ENCODE measurements at places on chromosomes 1 and 21.

DNA sequence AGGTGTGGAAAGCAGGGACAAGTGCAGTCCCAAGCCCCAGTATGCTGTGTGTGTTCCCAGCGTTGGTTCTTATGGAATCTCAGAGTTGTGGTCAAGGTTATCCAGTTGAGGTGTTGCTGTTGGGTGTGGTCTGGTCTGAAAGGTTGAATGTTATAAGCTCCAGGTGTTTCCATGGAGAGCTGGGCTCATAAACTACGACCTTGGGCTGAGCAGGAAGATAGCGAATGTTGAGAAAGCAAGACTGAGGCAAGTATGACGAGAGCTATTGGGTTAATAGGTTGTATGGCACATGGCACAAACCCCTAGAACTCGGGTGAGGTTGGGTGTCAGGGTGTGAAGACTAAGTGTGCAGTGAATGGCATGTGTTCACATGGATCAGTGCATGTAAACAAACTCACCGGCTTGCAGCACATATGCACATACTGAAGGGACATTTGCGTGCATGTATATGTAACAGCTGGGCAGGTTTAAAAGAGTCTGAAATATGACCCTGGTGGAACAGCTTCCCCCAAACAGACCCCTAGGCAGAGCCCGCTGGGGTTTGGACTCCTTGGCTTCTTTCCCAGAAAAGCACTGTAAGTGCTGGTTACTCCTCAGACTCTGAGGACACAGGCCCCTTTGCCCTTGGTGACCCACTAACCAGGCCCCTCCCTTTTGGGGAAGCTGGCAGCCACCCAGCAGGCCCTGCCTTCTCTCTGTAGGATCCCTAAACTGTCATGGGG, 117.5 kb downstream of the NAV1 start:
- DNase-seq = no peak

GRCh38 chr1:157137408-157138219, 581 bp downstream of the ETV3 start:
- no peak for DNase-seq

DNA sequence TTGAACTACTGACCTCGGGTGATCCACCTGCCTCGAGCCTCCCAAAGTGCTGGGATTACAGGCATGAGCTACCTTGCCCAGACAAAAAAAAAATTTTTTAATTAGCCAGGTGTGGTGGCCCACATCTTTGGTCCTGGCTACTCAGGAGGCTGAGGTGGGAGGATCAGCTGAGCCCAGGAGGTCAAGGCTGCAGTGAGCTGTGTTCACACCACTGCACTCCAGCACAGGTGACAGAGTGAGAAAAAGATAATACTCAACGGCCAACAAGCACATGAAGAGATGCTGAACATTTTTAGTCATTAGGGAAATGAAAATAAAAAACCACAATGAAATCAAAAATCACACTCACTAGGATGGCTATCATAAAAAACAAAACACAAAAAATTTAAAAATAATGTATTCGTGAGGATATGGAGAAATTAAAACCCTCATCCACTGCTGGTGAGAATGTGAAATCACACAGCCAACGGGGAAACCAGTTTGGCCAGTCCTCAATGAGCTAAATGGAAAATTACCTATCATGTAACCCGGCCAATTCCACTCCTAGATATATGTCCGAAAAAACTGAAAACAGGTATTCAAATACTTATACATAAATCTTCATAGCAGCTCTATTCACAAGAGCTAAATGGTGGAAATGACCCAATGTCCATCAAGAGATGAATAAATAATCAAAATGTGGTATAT, 41.2 kb downstream of the ENAH start:
- no peak for DNase-seq

- no peak for DNase-seq
Measured at GRCh38 chr1:85584264-85584781, 3.8 kb downstream of the CCN1 start.

DNA sequence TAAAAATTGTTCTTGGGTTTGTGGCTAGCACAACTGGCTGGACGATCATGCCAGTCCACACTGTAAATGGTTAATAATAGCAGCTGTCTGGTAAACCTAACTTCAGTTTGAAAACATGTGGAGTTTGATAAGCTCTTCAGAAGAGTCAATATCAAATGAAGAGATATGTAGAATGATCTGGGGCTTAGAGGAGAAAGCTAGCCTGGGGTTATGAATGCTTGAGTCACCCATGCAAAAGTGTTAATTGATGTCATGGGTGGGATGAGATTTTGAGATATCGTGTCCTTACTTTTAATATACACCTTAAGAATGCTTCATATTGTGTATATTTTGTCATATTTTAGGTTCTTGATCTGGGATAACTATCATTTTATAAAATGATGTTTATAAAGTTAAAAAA, 554.7 kb upstream of the ZRANB2 start:
- no peak for DNase-seq

DNA sequence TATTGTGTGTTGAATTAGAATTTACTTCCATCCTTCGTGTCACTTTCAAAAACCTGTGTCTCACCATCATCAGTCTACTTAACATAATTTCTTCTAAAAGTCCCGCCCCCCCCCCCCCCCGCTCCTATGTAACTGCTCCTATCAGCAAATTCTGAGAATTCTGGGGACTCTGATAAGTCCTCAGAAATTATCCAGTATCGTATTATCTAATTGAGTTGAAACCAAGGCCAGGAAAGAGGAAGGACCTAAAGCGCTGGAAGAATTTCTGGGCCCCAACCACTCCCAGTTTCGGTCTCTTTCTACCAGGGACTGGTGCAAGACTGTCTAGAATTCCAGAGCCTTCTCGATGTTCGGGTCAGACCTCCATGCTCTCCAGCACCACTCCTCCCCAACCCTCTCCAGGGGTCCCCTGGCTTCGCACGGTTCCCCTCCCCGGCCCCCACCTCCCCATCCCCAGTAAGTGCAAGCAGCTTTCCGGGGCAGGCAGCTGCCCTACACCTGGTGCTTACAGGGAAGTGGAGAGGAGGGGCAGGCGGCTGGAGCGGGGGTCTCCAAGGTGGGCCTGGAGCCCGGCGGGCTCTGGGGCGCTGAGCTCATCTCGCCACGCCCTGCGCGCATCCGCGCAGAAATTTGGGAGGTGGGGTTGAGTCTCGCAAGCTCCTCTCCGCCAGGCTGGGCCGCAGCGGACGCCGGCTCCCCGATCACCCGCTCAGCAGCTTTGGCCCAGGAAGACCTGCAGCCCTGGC, 16.0 kb upstream of the ZNF496 start:
- no peak for DNase-seq

DNA sequence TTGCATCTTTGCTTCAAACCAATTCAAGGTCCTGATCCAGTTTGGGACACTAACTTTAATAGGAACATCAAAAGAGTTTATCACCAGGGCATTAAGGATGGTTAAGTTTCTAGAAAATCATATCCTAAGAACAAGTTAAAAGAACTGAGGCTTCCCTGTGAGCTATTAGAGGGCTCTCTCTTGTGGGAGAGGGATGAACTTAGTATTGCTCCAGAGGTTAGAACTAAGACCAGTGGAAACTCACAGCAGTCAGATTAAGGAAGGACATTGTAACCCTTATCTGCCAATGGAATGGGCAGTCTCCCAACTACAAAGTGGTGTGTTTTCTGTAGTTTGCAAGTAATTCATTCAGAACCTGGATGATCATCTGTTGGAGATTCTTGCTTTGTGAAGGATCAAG, 36.8 kb downstream of the UBE2U start:
- DNase-seq = no peak

DNA sequence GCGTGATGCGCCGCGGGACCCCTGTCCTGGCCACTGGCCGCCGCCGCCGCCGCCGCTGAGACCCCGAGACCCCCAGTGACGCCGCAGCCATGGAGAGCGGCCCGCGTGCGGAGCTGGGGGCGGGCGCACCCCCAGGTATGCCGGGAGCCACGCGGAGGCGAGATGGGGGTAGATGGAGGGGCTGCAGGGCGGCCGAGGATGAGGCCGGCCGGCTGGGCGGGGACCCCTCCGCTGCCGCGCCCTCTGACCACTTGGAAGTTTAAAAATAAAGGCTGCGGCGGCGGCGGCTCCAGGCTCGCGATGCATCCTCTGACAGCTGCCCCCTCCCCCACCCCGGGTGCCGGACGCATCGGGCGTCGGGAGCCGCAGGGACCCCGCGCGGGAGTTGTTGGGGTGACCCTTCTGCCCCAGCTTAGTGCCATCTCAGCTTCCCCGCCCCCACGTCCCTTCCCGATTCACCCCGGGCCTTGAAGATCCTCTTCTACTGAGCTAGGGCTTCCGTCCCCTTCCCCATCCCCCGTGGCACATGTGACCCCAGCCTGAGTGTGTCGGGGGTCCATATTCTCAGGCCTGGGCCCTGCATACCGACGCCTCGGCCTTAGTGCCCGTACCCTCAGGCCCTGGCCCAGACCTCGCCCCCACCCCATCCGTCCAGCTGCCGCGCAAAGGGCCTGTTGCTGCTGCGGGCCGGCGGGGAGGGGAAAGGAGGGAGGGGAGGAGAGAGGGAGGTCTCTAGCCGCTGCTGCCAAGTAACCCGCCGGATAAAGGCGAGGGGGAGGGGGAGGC, 562 bp downstream of the MAP7D1 start:
- DNase-seq = peak; percentile 73

- DNase-seq = no peak
Measured at GRCh38 chr1:82969340-82969739, 1029.6 kb downstream of the TTLL7 start.

DNA sequence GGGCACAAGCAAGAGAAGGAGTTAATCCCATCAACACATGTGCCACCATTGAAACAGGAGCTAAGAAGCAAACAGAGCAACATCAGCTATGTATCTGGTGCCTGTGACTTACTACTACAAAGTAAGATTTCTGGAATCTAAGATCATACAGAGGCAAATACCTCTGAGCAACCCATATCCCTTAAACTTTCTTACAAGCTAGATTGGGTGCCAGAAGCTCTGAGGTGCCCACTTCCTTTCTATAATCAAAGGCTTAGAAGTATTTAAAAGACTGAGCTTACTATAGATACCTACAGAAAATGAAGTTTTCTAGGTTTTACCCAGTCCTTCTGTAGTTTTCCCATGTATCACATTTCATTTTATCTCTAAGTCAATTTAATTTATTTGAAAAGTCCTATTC, 44.4 kb upstream of the ADAM30 start:
- no peak for DNase-seq

DNA sequence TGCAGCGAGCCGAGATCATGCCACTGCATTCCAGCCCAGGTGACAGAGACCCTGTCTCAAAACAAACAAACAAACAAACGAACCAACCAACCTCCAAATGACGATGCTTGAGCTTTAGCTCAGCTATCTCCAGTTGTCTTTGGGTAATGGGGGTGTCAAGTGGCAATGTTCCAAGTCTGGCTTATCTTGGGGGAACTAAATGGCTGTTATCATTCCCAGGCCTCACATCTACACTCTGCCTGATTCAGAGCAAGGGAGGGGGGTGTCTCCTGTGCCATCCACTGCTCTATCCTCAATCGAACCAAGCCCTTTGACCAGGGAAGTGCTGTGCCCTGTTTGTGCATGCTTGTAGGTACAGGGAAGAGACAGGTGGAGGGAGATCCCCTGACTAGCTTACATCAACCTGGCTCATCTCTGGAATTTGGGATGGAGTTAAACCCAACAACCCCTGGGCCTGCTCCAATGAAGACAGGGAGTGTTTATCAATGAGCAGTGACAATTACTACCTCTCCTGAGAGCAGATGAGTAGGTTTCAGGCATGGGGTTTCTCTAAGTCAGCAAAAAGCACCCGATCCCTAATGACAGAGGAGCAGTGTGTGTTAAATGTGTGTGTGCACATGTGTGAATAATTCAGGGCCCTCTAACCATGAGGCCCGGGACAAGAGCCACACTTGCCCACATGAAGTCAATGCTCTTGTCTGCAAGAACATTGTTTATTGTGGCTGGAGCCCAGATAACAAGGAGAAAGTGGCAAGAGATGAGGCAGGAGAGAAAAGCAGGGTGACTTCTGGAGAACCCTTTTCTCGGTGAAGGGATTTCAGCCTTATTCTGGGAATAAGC, 20.3 kb upstream of the IL6R start:
- DNase-seq = no peak

DNA sequence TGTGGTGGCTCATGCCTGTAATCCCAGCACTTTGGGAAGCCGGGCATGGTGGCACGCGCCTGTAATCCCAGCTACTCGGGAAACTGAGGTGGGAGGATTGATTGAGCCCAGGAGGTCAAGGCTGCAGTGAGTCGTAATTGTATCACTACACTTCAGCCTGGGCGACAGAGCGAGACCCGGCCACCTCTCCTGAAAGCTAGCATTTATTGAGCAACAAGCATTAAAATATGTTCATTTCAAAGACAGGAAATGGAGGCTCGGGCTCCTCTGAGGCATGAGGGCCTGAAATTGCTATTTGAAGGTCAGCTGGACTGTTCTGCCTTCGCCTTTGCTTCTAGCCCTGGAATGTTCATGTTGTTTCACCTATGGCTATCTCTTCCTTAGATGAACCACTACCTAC, 34.5 kb downstream of the SPATA21 start:
- no peak for DNase-seq

GRCh38 chr1:203151362-203152157, 24.0 kb downstream of the ADORA1 start:
- DNase-seq = no peak

DNA sequence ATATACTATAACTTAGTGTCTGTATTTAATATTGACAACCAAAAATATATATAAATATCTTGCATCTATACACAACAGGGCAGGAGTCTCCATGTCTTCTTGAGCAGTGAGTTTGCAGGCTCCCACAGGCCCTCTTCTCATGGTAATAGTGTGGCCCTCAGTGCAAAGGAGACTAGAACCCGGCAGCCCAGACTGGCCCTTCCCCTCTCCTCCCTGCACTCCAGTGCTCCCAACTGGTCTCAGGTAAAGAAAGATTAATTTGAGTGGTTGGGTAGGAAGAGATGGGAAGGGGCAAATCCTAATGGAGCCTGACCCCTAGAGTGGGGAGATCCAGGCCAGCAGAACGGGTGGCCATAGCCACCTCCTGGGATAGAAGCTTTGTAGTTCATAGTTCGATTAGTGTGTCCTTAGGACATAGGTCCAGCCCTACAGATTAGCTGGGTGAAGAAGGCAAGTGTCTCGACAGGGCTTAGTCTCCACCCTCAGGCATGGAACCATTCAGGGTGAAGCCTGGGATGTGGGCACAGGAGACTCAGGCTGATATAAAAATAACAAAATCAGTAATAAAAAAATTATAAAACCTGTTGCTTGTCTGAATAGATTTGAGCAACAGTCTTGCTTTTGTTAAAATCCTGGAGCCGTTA, 32.3 kb downstream of the SLC2A1 start:
- no peak for DNase-seq

DNA sequence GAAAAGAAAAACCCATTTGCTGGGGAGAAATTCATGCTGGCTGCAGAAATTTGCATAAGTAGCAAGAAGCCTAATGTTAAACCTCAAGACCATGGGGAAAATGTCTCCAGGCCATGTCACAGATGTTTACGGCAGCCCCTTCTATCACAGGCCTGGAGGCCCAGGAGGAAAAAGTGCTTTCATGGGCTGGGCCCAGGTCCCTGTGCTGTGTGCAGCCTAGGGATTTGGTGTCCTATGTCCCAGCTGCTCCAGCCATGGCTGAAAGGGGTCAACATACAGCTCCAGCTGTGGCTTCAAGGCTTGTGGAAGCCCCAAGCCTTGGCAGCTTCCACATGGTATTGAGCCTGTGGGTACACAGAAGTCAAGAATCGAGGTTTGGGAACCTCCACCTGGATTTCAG, 93.0 kb downstream of the HFM1 start:
- DNase-seq = no peak

GRCh38 chr1:35931446-35932157, 697 bp downstream of the AGO3 start:
- no peak for DNase-seq

- DNase-seq = no peak
Measured at GRCh38 chr1:116712510-116712909, 41.7 kb upstream of the CD2 start.

GRCh38 chr1:30705698-30706097, 17.7 kb downstream of the MATN1 start:
- DNase-seq = no peak
